ENCODE measurements at places on chromosomes 2 and 18.

DNA sequence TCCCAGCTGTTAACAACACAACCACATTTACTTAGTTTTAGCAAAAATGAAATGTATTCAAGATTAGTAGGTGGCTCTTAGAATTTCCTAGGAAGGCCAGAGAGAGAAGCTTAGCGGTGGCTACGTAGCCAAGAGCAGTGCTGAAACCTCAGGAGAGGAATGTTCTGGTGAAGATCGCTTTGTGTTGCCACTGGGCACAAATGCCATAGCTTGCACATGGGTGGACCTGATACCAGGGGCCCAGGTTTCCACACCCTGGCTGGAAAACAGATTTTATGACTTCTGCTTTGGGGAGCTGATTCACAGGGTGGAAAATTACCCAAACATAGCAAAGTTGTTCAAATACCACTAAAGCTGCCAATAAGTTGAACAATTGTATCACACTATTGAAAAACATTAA lies 43.4 kb downstream of the THUMPD2 start:
- no peak for DNase-seq

- no peak for DNase-seq
Observed at GRCh38 chr18:50722311-50722710, 97.5 kb downstream of the MRO start.

- peak; percentile 69 for DNase-seq
Observed at GRCh38 chr2:3738454-3738853, 35.1 kb downstream of the DCDC2C start.

- no peak for DNase-seq
Observed at GRCh38 chr2:157587576-157587975, 41.1 kb downstream of the ACVR1C start.

- DNase-seq: no peak
Observed at GRCh38 chr18:74064510-74064909, 83.1 kb downstream of the FBXO15 start.

DNA sequence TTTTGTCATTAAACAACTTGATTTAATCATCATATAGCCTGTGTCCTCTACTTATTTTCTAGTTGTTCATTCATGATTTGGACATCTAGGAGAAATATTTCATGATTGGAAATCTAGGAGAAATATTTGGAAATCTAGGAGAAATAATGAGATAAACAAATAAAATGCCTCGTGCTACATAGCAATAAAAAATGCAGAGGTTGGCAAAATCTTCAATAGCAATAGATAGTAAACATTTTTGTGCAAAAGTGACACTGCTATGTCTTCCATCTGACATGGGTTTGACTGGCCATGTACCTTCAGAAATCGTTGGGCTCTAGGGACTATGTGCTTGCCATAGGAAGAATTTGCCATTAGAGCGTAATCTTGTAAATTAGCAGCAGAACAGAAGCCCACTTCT lies 1304.5 kb upstream of the ZEB2 start:
- DNase-seq: no peak

DNA sequence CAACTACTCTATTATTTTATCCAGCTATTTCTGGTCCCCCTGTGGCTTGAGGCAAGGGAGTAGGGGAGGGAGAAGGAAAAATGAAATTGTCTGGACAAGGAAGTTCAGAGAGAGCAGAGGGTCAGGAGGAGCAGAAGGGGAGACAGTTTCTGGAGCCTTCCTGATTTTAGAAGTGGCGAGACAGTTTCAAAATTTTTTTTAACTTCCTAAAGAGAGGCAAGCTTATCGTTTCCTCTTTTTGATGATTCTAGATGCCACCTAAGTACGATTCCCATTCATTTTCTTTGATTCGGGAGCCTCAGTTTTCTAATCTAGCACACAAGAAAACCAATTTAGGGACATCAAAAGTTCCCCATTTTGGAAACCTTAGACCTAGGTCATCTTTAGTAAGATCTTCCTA lies 96.9 kb upstream of the B3GNT2 start:
- no peak for DNase-seq

DNA sequence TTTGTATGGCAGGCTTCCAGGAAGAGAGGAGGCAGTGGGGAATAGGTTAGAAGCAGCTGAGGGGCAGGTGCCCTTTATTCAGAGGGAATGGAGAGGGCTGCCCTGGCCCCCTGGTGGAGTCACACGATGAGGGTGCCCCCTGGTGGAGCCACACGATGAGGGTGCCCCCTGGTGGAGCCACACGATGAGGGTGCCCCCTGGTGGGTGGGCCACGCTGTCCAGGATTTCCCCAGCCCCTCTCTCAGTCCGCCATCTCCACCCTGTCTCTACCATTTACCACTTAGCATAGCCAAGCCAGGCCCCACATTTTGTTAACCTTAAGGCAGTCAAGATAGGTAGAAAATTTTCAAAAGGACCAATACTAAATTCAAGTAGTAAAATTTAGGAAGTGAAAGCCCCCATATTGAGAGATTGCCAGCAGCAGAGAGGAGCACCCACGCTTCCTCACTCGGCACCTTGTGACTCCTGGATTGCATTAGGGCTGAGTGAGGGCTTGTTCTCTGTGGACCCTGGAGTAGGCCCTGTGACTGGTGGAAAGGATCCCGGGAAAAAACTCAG lies 10.4 kb upstream of the FAM228A start:
- peak; percentile 33 for DNase-seq

GRCh38 chr2:168035458-168035857 lies 211.9 kb downstream of the STK39 start:
- no peak for DNase-seq

DNA sequence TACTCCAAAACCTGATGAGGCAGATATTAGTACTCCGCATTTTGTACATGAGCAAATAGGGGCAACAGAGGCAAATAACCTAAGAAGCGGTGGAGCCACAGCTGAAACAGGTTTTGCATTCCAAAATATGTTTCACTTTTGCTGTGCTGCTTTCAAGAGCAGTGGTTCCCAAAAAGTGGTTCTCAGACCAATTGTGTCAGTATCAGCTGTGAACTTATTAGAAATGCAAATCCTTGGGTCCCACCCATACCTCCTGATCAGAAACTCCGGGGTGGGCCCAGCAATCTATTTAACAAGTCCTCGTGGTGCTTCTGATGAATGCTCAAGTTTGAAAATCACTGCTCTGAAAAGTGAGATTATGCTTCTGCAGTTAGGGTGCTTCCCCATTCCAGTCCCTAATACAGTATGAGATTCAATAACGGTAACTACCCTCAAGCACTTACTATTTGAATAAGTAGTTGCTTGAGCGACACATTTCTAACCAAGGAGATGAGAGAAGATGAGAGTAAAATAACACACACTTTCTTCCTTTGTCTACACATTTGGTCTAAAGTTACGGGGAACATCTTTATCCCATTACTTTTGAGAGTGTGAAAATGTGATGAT lies 17.8 kb upstream of the TCF4 start:
- DNase-seq: no peak
